Activated CD8-positive, alpha-beta memory T cell treated with anti-CD3 and anti-CD28 coated beads, Interleukin-2, amount 10 ng/mL, durations not matched to agents 7 days and 5 days (primary cell): ENCODE measurements at places on chromosomes 13 and 19. TPM values are rescaled to one million over a fixed set of nuclear protein-coding genes. Genes with fewer than 3 reads are reported as not detected.

Gene IRGC
- not detected for total RNA-seq

GRCh38 chr19:14979476-14980255, at the start of gene SLC1A6:
Gene SLC1A6, minus strand, starts transcription at chr19:14979864. Its CDS starts 6,954 bp downstream, at chr19:14972910.
- DNase-seq, result no peak

- no peak for DNase-seq
Measured at GRCh38 chr19:49544154-49544553, 16.4 kb downstream of the RCN3 start.

DNA sequence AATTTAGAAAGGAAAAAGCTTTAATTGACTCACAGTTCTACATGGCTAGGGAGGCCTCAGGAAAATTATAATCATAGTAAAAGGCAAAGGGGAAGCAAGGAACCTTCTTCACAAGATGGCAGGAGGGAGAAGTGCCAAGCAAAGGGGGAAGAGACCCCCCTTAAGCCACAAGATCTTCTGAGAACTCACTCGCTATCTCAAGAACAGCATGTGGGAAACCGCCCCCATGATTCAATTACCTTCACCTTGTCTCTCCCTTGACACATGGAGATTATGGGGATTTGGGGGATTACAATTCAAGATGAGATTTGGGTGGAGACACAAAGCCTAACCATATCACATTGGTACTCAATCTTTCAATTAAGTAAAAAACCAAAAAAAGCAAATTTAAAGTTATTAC, 1778.7 kb upstream of the MIR17HG start:
- DNase-seq, result no peak

DNA sequence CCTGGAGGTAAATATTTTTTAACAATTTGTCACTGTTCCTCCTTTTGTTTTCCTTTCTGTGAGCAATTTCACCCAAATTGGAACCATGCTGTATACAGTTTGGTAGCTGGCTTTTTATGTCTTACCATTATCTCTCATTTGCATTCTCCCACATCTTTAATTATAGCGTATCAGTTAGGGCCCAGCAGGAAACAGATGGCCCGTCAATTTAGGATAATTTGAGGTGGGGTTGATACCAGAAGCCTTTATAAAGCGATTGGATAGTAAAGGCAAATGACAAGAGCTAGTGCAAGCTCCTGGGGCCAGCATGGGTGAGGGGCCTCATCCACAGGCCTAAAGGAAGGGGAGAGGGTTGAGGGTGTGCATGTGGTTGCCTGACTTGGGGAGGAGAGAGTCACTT, 3.8 kb upstream of the IFNL4 start:
- DNase-seq, result no peak

Gene SLC35E1
- total RNA-seq, result 46.2 TPM

Gene ABCC4
- 7.7 TPM for total RNA-seq
